M059J (cell line): ENCODE measurements at places on chromosomes 6 and 20. TPM values are rescaled to one million over a fixed set of nuclear protein-coding genes. Genes with fewer than 3 reads are reported as not detected.
A peak's percentile ranks its signal among the peaks of the same experiment; 100 is the strongest.

- no peak for DNase-seq
Measured at GRCh38 chr20:61628480-61628879, 376.4 kb downstream of the CDH4 start.

- no peak for DNase-seq
Measured at GRCh38 chr6:11814819-11815218, 36.2 kb upstream of the ADTRP start.

GRCh38 chr6:37190159-37190535, 20.2 kb downstream of the PIM1 start:
- DNase-seq, result peak; percentile 56

DNA sequence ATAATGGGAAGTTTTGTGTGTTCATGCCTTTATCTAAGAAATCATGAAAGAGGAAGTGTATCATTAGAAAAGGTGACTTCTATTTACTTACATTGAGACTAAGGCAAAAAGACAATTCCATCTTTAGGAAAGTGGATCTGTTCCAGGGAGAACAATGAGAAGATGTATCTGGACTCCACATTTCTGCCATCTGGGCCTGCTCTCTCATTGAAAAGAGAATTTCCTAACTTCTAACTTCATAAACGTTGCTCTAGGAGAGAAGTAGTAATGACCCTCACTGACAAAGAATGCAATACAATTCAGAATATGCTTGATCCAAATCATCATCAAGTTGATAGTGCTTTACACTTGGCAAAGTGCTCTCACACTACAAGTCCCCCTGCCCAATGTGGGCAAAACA, 294.2 kb downstream of the OGFRL1 start:
- no peak for DNase-seq

GRCh38 chr20:45109634-45110033, 5.3 kb downstream of the WFDC5 start:
- DNase-seq, result no peak

DNA sequence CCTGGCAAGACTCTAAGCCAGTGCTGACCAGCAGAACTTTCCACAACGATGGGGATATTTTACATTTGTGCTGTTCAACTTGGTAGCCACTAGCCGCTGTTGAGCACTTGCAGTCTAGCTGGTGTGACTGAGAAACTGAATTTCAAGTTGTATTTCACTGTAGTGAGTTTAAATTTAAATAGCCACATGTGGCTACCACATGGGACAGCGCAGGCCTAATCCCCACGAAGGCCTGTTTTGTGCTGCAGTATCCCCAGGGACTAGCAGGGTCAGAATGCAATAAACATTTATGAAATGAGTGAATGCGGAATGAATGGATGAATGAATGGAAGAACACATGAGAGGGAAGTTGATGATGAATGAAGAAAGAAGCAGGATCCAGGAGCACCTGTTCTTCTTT, 115.8 kb downstream of the TRERF1 start:
- DNase-seq, result no peak

DNA sequence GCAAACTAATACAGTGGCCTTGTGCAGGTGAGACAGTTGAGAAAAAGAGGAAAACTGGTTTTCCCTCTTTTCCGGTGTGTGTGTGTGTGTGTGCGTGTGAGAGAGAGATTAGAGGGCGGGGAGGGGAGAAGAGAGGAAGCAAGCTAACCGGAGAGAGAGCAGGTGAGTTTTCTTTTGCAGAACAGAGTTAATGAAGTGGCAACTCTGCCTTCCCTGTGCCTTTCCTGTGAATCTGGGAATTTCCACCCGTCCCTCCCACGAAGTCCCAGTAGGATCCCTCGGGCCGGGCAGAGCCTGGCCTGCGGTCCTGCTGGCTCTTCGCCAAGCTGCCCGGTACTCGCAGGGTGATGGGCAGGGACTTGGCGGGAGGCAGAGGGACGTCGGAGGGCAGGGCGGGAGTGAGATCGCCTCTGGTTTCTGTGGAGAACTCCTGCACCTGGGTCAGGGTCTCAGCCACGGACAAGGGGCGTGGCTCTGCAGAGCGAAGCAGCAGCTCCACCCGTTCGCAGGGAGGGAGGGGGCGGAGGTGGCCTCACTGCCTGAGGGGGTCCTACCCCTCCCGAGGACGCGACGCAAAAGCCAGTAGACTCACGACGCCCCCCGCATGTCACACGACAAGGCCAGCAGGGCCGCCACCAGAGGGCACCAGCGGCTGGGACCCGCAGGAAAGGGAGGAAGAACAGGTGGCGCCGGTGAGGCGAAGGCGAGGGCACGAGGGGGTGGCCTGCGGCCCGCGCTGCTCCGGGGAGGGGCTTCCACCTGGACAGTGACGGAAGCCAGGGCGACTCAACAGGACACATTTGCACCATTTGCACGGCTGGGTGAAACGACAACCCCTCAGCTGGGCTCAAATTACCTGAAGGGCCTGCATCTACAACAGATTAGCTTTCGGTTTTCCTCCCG, 51.2 kb upstream of the RNF182 start:
- DNase-seq, result peak; percentile 70

GRCh38 chr6:113920663-113921267, 50.2 kb downstream of the HDAC2 start:
- no peak for DNase-seq

DNA sequence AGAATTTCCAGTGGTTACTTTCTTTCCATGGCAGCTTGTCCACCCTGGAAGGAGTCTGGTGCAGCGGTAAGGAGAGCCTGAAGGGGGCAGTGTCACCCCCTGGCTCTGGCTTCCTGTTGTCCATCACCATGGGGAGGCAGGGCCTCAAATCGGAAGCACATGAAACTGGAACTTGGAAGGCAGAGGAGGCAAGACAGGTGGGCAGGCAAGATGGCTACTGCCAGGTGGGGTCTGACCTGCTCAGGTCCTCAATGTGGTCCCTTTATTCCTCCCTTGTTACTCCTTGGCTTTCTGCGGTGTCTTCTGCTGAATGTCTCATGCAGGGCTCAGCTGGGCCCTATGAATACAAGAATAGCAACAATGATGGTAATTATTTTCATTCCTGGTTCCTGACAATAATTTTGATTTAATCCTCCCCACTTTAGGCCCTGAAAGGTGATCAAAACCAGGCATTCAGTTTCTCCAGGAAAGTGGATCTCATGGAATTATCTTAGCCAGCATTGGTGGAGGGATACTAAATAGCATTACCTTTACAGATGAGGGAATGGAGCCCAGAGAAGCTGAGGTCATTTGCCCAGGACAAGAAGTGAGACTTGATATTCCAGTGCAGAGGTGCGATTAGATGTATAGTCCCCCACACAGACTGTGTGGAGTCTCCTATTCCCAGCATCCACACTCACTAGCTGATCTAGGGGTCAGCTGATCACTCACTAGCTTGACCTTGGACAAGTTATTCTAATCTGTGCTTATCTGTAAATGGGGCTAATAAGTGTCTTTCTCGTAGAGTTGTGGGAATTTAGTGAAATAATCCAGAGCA, 17.6 kb upstream of the SNAI1 start:
- peak; percentile 51 for DNase-seq

- no peak for DNase-seq
Measured at GRCh38 chr20:12305188-12305950, 387.7 kb downstream of the BTBD3 start.

DNA sequence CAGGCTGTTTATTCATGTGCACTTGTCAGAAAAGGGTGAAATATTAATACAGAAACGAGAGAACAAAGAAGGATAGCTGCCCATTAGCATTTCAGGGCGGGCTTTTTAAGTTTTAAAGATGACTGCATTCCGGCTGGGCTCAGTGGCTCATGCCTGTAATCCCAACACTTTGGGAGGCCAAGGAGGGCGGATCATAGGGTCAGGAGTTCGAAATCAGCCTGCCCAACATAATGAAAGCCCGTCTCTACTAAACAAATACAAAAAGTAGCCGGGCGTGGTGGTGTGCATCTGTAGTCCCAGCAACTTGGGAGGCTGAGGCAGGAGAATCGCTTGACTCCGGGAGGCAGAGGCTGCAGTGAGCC, 130.5 kb downstream of the HFE start:
- peak; percentile 58 for DNase-seq

DNA sequence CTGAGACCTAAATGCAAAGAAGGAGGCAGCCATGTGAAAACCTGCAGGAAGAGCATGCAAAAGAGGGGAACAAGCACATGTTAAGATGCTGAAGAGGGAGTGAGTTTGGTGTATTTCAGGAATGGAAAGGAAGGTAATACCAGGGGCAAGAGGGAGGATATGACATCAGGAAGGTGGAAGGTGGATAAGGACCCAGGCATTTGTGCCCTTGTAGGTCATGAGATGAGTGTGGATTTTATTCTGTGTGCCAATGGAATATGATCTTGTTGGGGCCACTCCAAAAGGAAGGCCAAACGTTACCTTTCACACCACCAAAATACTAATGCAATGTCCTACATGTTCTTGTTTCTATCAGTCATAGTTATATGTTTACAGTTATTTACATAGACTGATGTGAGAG, 17.2 kb upstream of the DOK5 start:
- DNase-seq, result no peak

- peak; percentile 49 for DNase-seq
Measured at GRCh38 chr6:65116326-65116725, 590.7 kb downstream of the EYS start.

DNA sequence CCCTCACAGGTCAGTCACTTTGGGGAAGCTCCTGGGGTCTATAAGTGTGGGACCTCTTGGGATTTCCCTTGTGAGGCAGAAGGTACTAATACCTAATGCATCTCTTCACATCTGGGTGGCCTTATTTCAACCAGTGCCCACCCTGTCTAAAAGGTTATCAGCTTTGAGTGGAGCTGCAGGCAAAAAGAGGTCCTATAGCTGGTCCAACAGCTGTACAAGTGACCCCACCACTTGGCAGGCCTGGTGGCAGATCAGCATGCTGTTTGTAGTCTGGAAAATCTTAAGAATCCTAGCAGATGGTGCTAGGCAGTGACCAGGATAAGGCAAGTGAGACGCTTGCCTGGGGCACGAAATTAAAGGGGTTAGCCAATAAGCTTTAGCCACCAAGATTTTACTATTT, 51.6 kb upstream of the GTSF1L start:
- DNase-seq, result no peak

DNA sequence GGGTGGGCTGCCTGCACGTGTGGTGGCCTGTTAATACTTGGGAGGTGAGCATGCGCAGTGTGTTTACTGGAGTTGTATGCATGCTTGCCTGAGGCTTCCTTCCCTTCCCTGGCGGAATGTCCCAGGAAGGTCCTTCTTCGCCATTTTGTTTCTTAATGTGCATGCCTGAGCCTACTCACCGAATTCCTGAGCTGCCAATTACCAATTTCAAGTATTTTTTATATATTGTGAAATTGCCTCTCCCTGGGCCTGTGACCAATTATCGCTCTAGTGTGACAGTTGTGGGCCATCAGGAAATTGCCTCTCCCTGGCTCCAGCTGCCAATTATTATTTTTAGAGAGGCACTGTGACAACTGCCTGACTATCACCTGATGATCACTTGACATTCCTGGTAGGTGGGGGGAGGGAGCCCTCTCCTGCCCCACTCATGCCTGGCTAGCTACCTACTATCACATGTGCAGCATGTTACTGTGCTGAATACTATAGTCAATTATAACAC, 70.0 kb downstream of the FAM50B start:
- DNase-seq, result peak; percentile 70

DNA sequence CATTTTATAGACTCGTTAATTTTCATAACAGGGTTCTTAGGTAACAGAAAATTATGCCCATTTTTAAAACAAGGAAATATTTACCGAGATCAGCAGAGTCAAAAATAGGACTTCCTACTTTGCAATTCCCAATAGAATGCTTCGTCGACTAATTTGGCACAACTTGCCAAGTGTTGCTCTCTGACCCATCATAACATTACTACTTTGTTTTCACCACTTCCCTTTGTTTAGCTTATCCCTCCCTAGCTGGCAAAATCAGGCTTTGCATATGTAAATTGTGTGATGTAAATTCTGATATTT, 914 bp upstream of the RANBP9 start:
- no peak for DNase-seq

DNA sequence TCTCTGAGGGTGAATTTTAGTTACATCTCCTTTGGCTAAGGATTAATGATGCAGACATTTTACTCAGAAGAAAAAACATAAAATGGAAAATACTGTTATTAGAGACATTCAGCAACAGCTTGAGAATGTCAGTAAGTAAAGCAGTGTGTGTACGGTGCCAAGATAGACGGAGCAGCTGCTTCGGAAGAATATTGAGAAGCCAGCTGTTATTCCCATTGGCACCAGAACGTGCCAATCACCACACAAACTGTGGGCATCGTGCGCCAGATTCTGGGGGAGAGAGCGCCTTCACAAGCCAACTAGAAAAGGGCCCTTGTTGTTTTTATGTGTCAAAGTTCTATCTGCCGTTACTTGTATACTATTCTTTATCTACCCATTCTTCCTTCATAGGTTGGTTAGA, 163.4 kb downstream of the MTFR2 start:
- no peak for DNase-seq

DNA sequence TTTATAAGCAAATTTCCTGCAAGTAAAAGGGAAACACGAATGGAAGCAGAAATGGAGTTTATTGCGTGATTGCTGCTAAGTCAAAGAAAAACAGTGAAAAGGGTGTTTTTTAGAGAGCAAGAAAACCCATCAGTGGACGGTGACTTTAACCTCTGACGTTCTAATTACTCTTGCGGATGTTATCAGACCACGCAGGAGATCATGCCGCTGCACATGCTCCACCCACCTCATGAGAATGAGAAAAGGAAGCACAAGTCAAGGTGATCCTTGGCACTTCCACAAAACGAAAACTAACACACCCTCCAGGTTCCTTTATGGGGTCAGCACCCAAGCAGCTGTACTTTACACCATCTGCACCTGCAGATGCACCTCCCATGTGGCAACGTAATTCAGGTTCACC, 45.0 kb downstream of the LYRM4 start:
- no peak for DNase-seq

The COL12A1 gene
- 147 and 336 TPM in 2 replicates for total RNA-seq

The METTL24 gene
- not detected in 2 replicates for total RNA-seq

The ELOVL2 gene
- 6.2 and 7.1 TPM in 2 replicates for total RNA-seq

The TMEM74B gene
- 0.34 TPM in 2 replicates for total RNA-seq

The LST1 gene
- not detected in 2 replicates for total RNA-seq

The TGM3 gene
- not detected in 2 replicates for total RNA-seq
